ENCODE measurements at places on chromosomes 1 and 21.

GRCh38 chr1:9197186-9198099 lies 37.1 kb upstream of the H6PD start:
- DNase-seq, result no peak

DNA sequence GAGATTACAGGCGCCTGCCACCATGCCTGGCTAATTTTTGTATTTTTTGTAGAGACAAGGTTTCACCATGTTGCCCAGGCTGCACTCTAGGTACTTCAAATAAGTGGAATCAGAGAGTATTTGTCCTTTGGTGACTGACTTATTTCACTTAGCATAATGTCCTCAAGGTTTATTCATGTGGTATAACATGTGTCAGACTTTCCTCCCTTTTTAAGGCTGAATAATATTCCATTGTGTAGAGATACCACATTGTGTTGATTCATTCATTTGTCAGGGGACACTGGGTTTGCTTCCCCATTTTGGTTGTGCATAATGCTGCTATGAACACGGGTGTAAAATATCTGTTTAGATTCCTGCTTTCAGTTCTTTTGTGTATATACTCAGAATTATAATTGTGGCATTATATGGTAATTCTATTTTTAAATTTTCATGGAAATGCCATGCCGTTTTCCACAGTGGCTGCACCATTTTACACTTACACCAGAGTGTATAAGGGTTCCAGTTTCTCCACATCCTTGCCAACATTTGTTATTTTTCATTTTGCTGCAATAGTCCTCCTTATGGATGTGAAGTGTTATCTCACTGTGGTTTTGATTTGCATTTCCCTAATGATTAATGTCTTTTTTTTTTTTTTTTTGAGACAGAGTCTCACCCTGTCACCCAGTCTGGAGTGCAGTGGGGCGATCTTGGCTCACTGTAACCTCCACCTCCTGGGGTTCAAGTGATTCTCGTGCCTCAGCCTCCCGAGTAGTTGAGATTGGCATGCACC lies 35.1 kb downstream of the IL6R start:
- DNase-seq, result no peak

- DNase-seq, result no peak
Observed at GRCh38 chr1:163866564-163866963, 544.8 kb downstream of the NUF2 start.

DNA sequence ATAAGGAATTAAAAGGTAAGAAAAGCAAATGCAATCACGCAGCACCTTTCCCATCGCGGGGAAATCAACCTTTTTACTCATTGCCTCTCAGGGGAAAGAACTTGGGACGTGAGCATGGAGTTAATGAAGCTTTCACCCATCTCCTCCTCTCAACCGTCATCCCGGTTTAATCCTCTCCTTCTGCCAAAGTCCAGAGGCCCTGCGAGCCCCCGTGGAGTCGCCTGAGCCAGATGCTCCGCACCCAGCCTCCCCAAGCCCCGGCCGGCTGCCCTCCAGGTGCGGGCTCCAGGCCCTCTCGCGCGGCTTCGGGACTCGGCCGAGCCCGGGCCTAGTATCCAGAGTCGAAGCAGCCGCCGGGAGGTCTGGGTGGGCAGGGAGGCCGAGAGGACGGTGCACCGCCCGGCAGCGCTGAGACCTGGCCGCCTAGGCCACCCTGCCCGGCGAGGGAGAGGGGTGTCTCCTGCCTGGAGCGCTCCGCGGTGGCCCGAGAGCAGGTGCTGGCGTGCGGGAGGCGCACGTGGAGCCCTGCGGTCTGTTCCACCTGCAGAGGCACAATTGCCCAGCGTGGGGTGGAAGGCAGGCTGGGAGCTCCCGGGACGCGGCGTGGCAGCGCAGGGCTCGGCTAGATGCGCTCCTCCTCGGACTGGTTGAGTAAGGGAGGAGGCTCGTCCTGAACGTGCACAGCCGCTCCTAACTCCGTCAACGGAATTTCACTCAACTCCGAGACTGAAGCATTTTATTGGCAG lies 218.5 kb downstream of the SDCCAG8 start:
- peak; percentile 76 for DNase-seq

DNA sequence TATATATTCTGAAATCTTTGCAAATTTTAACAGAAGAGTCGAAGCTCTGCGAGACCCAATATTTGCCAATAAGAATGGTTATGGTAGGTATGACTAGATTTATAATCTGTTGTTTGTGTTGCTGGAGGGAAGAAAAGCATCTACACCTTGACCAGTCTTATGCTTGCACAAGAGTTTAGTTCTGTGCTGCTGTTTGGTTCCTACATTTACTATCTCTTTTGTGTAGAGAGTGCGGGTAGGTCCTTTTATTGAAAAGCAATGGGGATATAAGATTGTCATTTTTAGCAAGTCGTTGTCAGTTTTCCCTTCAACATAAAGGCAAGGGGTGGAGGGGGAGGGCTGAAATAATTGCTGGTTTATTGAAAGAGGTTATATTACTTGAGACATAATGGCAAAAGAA lies 396 bp downstream of the ELAVL4 start:
- DNase-seq, result no peak

DNA sequence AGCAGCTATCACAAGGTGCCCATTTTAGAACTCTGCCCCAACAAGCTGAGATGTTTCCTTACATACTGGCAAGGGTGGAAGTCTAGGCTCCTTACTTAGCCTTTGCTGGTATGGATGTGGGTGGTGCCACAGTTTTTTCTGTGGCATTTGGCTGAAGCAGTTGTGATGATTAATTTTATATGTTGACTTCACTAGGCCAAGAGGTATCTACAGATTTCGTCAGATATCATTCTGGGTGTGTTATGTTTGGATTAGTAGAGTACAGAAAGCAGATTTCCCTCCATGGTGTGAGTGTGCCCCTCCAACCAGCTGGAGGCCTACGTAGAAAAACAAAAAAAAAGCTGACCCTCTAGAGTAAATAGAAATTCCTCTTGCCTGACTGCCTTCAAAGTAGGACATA lies 317.0 kb downstream of the BARHL2 start:
- DNase-seq, result no peak

Data from GM23338 (cell line).